Activated CD4-positive, CD25-positive, alpha-beta regulatory T cell (primary cell): ENCODE measurements at places on chromosomes 2 and 18.

DNA sequence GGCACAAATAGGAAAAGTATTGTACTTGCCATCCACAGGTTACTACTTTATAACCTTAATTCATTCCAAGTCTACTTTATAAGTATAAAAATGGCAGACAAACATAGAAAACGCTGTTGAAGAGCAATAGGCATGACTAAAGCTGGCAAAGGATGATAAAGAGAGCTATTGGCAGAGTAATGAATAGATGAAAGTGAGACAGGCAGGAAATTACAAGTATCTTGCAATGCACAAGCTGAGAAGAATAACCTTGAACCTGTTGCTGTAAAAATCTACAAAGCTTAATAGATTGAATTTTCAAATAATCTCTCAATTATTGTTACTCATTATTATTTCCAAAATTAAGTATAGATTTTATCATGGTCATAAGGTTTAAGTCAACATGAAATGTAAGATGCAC lies 8.8 kb downstream of the PELI1 start:
- no peak for DNase-seq

GRCh38 chr2:174577967-174578589 lies 19.5 kb downstream of the WIPF1 start:
- no peak for DNase-seq

GRCh38 chr2:130287656-130288026 lies 55.1 kb upstream of the IMP4 start:
- DNase-seq, result no peak

- no peak for DNase-seq
Measured at GRCh38 chr2:39179974-39180960, 59.4 kb upstream of the SOS1 start.

GRCh38 chr2:176934869-176935415 lies 277.7 kb upstream of the HNRNPA3 start:
- no peak for DNase-seq

DNA sequence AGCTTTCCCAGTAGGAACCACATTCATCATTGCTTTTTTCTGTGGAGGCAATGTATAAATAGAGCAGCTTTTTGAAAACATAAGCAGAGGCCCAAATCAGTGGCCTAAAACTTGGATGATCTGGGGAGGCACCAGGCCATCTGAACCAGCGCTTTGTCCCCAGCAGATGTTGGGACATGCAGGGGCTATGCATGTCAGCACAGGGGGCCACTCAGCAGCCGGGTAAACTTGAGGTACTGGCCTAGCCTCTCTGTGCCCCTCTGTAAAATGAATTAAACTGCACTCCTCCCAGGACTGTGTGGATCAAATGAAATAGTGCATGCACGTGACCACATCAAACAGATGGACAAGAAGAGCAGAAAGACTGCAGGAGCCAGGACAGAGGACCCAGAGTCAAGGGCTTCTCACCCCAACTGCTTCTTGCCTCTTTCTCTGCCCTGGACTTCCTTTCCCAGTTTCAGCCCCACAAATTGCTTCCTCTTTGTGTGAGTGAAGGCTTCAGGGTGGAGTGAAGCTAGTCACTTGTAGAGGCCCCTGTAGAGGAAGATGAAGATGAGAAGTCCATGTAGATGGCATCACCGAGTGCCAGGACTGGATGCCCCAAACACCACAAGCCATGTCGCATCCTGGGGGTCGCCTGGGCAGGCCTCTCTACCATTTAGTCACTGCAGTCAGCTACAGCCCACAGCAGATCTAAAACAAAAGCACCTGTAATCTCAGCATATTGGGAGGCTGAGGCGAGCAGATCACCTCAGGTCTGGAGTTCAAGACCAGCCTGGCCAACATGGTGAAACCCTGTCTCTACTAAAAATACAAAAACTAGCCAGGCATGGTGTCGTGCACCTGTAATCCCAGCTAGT lies 53.2 kb downstream of the IMPA2 start:
- no peak for DNase-seq
